Kidney glomerular epithelial cell (primary cell): ENCODE measurements at places on chromosomes 12 and 14.

GRCh38 chr14:95225251-95225887 is 68.0 kb upstream of the DICER1 start:
- no peak for DNase-seq

GRCh38 chr12:14258575-14258940 is 106.9 kb upstream of the ATF7IP start:
- no peak for DNase-seq

GRCh38 chr12:65823513-65824375 is 539 bp upstream of the HMGA2 start:
- peak; percentile 29 for DNase-seq

- no peak for DNase-seq
These were observed 46.7 kb downstream of the KICS2 start for GRCh38 chr12:64175254-64175945.
